Activated CD4-positive, alpha-beta memory T cell treated with anti-CD3 and anti-CD28 coated beads for 36 hours (primary cell): ENCODE measurements at places on chromosomes 12 and 14. TPM values are rescaled to one million over a fixed set of nuclear protein-coding genes. Genes with fewer than 3 reads are reported as not detected.
A peak's percentile ranks its signal among the peaks of the same experiment; 100 is the strongest.

- peak; percentile 53 for DNase-seq
Observed at GRCh38 chr14:59028476-59029202, 159.8 kb upstream of the DAAM1 start.

DNA sequence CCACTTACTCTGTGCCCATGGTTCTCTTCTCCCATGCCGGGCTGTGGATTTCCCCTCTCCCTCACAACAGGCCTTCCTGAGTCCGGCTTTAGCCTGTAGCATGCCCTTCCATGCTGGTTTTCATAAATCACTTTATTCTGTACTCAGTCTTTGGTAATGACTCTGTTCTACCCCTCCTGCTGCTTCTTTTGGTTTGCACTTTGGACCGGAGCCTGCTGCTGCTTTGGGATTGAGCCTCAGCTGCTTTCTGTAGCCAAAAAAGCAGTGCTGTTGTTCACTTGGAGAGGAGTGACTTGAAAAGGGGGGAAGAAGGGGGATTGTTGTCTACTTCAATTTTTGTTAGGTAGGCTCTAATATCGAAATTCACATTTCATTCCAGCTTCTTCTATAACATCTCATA is 8.5 kb upstream of the SLC6A13 start:
- no peak for DNase-seq

GRCh38 chr12:104064842-104065427 is 604 bp downstream of the HCFC2 start:
- DNase-seq = peak; percentile 16

DNA sequence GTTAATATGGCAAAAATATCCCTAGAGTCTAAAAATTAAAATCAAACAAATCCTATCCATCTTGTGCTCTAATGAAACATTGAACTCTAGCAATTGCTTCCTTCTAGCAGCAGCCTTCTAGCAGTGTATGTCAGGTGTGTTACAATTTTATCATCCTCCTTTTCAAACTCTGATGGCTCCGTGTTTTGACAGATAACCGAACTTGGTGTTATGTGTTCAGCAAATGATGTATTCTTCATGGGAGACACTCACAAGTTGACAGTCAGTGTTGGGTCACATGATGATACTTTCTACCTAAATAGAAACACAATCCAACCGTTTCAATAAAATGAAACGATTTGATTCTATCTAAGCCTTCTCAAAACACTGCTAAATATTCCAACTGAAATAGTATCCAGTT is 525.3 kb upstream of the NOVA1 start:
- DNase-seq = no peak

- no peak for DNase-seq
Observed at GRCh38 chr12:132173135-132174014, 29.1 kb downstream of the NOC4L start.

- DNase-seq = no peak
Observed at GRCh38 chr12:16119618-16120415, 157.7 kb downstream of the SLC15A5 start.

DNA sequence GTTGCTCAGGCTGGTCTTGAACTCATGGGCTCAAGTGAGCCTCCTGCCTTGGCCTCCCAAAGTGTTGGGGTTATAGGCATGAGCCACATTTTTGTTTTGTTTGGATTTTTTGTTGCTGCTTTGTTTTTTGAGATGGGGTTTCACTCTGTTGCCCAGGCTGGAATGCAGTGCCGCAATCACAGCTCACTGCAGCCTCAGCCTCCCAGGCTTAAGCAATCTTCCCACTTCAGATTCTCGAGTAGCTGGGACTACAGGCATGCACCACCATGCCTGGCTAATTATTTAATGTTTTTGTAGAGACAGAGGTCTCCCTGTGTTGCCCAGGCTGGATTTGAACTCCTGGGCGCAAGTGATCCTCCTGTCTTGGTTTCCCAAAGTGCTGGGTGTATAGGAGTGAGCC is 5.7 kb upstream of the PLEK2 start:
- no peak for DNase-seq

GRCh38 chr12:13564266-13564810 is 367.8 kb downstream of the EMP1 start:
- DNase-seq = no peak

DNA sequence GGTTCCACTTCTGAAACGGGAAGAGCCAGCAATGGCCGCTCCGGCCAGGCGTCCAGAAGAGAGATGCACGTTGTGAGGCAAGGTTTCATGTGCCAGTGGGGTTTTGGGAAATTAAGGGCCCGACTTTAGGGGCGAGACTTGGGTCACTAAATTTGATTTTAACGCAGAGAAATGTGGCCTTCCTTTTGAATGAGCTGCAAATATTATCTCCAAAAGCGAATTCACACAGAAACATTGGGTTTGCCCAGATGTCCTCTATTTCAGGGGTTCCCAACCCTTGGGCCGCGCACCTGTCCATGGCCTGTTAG is 2.3 kb upstream of the RNASE4 start:
- no peak for DNase-seq

DNA sequence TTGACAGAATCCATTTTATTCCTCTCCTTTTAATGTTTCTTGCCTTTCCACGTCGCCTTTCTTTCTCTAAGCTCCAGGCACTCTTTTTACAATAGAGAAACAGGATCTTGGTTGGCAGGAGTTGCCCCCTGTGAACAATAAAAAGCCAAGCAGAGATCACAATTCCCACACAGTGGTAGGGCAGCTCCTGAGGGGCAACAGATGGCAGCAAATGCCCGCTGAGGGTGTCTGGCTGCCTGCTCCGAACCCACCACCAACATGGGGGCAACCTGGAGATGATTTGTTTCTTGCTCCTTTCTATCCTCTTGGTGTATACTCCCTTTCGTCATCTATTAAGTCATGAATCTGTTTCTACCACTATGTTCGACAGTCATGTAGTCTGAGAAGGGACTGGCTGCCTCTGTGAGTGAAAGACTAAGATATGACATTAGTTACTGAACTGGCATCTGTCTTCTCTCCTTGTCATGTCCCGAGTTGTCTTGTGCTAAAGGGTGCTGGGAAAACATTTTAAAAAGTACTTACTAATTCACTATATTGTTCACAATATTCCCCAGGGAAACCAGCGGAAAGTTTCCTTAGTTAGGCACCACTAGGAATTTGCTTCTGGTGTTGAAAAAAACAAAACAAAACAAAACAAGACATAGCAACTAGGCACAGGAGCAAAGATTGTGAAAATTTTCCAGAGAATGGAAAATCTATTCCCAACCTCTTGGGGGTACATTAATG is 170.1 kb downstream of the STXBP6 start:
- no peak for DNase-seq

DNA sequence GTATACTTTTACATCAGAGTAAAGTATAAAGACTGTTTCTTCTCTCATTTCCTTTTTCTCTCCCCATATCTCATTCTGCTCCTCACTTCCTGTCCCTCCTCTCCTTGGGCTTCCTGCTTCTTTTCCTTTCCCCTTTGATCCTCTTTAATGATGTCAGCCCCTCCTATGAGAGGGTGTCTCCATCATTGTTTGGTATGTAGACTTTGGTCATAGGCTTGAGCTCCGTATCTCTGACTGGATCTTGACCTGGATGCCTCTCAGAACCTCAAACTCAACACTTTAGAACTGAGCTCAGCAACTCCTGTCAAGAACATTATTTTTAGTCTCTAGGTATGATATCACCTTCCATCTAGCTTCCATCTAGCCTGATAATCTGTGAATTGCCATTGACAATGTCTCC is 50.3 kb downstream of the AKAP6 start:
- no peak for DNase-seq

DNA sequence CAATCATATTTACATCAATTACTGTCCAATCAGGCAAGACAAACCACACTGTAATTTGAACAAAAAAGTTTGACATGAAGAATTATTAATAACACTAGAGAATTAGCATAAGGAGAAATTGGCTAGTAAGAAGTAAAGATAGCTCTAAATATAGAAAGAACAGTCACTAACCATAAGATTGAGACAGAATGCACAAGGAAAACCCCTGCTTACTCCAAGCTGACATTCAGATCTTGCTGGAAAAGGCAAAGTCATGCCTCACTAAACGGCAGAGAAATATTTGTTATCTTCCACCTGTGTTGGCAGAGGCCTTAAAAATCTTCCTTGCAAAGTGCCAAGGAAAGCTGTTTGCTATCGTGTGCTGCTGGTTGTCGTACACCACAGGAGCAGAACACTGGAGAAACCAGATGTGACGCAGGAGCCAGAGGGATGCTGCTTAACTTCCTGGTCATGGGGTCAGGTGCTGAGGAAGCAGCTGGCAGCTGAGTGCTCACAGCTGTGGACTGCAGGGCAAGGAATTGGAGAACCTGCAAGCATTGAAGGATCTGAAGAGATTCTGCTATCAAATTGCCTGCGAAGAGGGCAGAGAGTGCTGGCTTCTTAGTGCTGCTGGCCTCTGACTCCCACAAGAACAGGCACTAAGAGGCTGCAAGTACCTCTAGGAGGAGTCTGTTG is 1323.3 kb downstream of the LRFN5 start:
- no peak for DNase-seq

GRCh38 chr14:39956372-39956771 is 524.1 kb upstream of the FBXO33 start:
- DNase-seq = no peak

- DNase-seq = no peak
Observed at GRCh38 chr12:2011643-2012607, 7.7 kb upstream of the DCP1B start.

GRCh38 chr14:33377596-33378390 is 439.1 kb downstream of the NPAS3 start:
- no peak for DNase-seq

- no peak for DNase-seq
Observed at GRCh38 chr12:43806737-43807072, 588 bp upstream of the TWF1 start.

GRCh38 chr12:101782273-101782731 is 43.0 kb upstream of the SYCP3 start:
- DNase-seq = peak; percentile 22

GRCh38 chr12:51714666-51715065 is 123.6 kb downstream of the SCN8A start:
- DNase-seq = no peak

Gene OR4E2
- total RNA-seq = not detected

Gene RIMBP2
- 0.27 TPM for total RNA-seq

Gene WDR20
- total RNA-seq = 25.3 TPM

Gene SERPINA12
- not detected for total RNA-seq

Gene RNASE7
- not detected for total RNA-seq

Gene KRT5
- not detected for total RNA-seq

Gene ST8SIA1
- total RNA-seq = 9.5 TPM

Gene TPPP2
- total RNA-seq = not detected

Gene TMEM63C
- 0.80 TPM for total RNA-seq
